Regular cardiac myocyte (primary cell): ENCODE measurements at places on chromosomes 1 and 21. TPM values are rescaled to one million over a fixed set of nuclear protein-coding genes. Genes with fewer than 3 reads are reported as not detected.

OR6K3 gene
- not detected in 2 replicates for total RNA-seq

KCNE1 gene
- total RNA-seq: 0.19 and 0.56 TPM in 2 replicates

SH3BGR gene
- total RNA-seq: 3.3 and 6.8 TPM in 2 replicates

TMEM240 gene
- 1.5 and 3.7 TPM in 2 replicates for total RNA-seq

TFF1 gene
- total RNA-seq: not detected in 2 replicates

BCL10 gene
- 23.4 and 28.9 TPM in 2 replicates for total RNA-seq

RAB25 gene
- total RNA-seq: not detected in 2 replicates

HHIPL2 gene
- 0.28 TPM in 1 of 2 replicates, not detected in the other for total RNA-seq

CRYAA gene
- total RNA-seq: not detected in 2 replicates

LORICRIN gene
- total RNA-seq: not detected in 2 replicates

CFAP74 gene
- total RNA-seq: not detected in 2 replicates

IQCC gene
- 1.7 and 1.9 TPM in 2 replicates for total RNA-seq

ST6GALNAC3 gene
- total RNA-seq: 0.77 and 0.85 TPM in 2 replicates

PRAMEF12 gene
- total RNA-seq: not detected in 2 replicates

C1QB gene
- total RNA-seq: not detected in 2 replicates

LRRC42 gene
- total RNA-seq: 26.5 and 29.6 TPM in 2 replicates

FAM177B gene
- total RNA-seq: not detected in 2 replicates

AIRE gene
- 0.28 TPM in 1 of 2 replicates, not detected in the other for total RNA-seq

MR1 gene
- 13.0 and 24.2 TPM in 2 replicates for total RNA-seq

S100A14 gene
- 0.19 TPM in 1 of 2 replicates, not detected in the other for total RNA-seq

IRF6 gene
- total RNA-seq: 0.19 and 0.85 TPM in 2 replicates

EPHB2 gene
- total RNA-seq: 1.2 and 2.3 TPM in 2 replicates

CD5L gene
- total RNA-seq: not detected in 2 replicates

MNDA gene
- not detected in 2 replicates for total RNA-seq

ROR1 gene
- total RNA-seq: 7.3 and 11.3 TPM in 2 replicates

RCC1 gene
- total RNA-seq: 71.6 and 114 TPM in 2 replicates

GBP1 gene
- total RNA-seq: 11.5 and 22.3 TPM in 2 replicates

KANK4 gene
- not detected in 2 replicates for total RNA-seq

ARHGAP30 gene
- not detected in 2 replicates for total RNA-seq

DNAH14 gene
- total RNA-seq: 8.5 and 10.2 TPM in 2 replicates

LAMC2 gene
- total RNA-seq: 2.8 and 4.0 TPM in 2 replicates

RPS6KA1 gene
- total RNA-seq: 4.2 and 4.5 TPM in 2 replicates

PROK1 gene
- total RNA-seq: not detected in 2 replicates

AMY2A gene
- total RNA-seq: not detected in 2 replicates

MOB3C gene
- total RNA-seq: 7.3 and 10.7 TPM in 2 replicates

PAQR7 gene
- total RNA-seq: 9.8 and 13.2 TPM in 2 replicates

C1orf53 gene
- 4.4 and 10.1 TPM in 2 replicates for total RNA-seq

PLA2G2D gene
- not detected in 2 replicates for total RNA-seq

TAS1R1 gene
- not detected in 2 replicates for total RNA-seq

PDE4B gene
- total RNA-seq: 11.7 and 25.4 TPM in 2 replicates

IL22RA1 gene
- not detected in 2 replicates for total RNA-seq

PLEKHN1 gene
- 0.28 and 0.58 TPM in 2 replicates for total RNA-seq

GTF2B gene
- total RNA-seq: 40.6 and 45.6 TPM in 2 replicates

LCE2A gene
- not detected in 2 replicates for total RNA-seq

SLC25A24 gene
- total RNA-seq: 40.0 and 43.9 TPM in 2 replicates

IGSF3 gene
- 0.38 and 0.85 TPM in 2 replicates for total RNA-seq

LCE1B gene
- not detected in 2 replicates for total RNA-seq

DDR2 gene
- total RNA-seq: 116 and 168 TPM in 2 replicates

CNR2 gene
- not detected in 2 replicates for total RNA-seq

GNG4 gene
- total RNA-seq: under 0.01 and 0.19 TPM in 2 replicates
